ENCODE measurements at places on chromosomes 12 and 14.

- no peak for DNase-seq
These were observed 65.3 kb downstream of the KLHL28 start for GRCh38 chr14:44896275-44897040.

DNA sequence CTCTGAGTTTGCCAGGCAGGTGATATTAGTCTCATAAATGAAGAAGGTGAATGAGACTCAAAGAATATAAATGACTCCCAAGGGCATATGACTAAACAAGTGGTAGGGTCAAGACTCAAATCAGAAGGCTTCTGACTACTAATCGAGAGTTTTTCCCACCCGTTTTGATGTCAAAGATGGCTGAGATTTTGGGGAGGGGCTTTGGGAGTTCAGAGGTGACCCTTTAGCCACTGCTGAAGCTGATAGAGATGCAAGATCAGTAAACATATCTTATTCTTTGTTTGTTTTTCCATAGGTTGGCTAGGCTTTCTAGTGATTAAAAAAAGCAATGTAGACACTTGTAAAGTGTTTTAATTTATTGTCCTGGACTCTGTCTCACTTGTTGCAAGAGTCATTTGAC lies 239.6 kb upstream of the PLEKHG7 start:
- DNase-seq, result no peak

DNA sequence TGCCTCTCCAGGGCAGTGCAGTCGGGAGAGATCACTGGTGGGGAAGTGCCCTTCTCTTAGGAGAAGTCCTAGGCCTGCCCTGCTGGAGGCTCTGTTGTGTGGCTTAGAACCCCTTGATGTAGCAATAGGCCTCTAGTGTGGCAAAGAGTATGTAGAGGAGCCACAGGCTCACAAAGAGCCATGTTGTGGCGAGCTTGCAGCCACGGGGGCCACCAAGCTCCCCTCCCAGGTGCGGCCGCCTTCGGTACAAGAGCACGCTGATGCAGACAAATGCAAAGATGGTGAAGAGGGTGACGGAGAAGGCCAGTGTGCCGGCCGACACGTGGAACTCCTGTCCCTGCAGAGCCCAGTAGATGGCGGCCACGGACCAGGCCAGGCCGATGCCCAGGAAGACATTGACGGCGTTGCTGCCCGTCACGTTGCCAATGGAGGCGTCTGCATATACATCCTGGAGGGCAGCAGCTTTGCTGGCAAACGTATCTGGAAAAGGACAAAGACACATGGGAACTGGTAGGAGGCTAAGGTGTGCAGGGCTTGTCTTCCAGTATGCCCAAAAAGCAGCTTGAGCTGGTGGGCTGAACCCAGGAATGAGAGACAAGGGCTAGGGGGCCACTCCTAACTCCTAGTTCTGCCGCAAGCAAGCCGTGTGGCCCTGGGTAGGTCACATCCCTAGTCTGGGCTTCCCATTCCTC lies 142.8 kb downstream of the SLC8A3 start:
- DNase-seq, result peak; percentile 14

- DNase-seq, result no peak
These were observed 4.3 kb downstream of the INF2 start for GRCh38 chr14:104693482-104694431.

DNA sequence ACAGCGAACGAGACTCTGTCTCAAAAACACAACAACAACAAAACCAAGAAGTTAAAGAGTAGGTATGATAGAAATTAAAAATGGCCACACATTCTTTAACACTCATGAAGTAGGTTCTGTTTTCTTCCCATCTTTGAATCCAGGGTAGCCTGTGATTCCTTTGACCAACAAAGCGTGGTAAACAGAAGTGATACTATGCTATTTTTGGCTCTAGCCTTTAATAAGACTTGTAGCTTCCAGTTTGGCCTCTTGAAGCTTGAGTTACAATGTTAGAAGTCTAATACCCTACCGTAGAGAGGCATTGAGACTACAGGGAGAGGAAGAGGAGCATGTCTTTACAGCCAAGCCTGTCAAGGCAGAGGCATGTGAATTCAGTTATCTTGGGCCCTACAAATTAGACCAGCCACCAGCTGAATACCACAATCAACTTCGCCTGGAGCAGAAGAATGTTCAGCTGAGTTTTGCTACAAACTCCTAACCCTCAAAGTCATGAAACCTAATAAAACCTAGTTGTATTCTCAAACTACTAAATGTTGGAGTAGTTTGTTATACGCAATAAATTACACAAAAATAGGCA lies 4.9 kb upstream of the NEMF start:
- DNase-seq, result no peak

DNA sequence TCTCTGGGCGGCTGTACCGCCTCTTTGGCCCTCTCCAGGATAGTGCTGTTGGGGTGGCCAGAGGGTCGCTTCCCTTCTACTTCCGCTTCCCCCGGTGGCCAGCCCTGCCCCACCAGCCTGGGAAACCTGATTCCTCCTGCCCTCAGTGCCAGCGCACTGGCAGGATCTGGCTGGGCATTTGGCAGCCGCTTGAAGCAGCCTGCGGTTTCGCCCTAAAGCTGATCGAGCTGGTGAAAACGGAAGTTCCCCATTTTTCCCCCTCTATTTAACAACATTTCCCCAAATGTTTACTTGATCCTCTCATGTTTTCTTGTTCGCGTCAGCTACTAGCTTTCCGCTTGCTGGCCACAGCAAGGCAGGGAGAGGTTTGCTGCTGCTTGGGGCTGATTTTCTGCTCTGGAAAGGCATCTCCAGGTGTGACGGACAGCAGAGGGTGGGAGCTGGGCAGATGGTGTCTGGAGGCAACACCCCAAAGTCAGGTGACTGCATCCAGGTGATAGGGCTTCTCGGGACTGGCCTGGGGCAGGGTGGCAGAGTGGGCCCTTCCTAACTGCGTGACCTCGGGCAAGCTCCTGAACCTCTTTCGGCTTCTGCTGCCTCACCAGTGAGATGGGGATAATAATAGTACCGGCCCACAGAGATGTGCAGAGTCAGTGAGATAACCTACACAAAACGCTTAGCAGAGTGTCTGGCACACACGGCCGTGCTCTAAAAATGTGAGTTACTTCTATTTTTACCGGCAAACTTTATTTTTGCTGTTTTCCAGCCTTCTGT lies 53.1 kb downstream of the TSPAN9 start:
- DNase-seq, result no peak
